ENCODE measurements at places on chromosomes 7 and 10. TPM values are rescaled to one million over a fixed set of nuclear protein-coding genes. Genes with fewer than 3 reads are reported as not detected.

Gene H2AZ2
- total RNA-seq = 115 TPM

DNA sequence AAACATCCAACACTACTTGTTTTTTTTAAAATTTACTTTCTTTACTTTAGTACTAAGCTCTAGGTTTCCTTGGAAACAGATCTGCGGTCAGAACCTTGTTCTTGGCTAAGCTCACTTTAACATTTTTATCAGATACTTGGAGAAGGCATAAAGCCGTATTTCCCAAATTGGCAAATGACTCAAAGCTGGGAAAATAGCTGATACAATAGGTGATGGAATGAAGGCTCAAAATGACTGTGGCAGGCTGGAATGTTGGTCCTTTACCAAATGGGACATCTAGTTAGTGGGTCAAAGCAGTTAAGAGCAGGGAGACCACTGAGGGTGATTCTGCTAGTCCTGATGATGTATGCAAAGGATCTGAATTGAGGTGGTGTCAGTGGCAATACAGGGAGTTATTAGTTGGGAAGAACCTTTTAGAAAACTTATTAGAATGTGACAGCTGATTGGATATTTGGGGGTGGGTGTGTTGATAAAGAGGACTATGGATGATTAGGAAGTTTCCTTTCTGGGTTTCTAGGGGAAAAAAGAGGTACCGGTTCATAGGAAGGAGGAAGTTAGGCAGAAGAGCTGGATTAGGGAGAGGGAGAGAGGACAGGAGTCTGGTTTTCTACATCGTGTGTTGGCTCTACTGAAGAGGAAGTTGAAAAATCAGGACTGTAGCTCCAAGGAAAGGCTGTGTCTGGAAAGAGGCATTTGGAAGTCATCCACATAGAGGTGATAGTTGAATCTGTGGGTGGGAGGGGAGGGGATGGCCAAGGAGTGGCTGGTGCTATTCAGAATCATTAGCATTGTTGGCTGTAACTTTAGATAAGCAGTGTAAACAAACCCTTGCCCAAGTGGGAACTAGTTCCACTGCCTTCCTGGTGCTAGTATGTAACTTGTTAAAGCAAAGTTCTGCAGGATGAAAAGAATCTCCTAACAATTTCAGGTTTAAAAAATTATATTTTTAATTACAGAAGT lies 13.1 kb downstream of the PLCE1 start:
- H3K36me3 ChIP-seq = no peaks in the 10 kb centered on the region
- DNase-seq = no peak
- no peaks in the 10 kb centered on the region for H3K4me1 ChIP-seq
- H3K4me3 ChIP-seq = no peak overlapping the region

GRCh38 chr7:106134241-106134640 lies 22.1 kb upstream of the SYPL1 start:
- H3K4me1 ChIP-seq = no peaks in the 10 kb centered on the region
- no peak for DNase-seq
- H3K36me3 ChIP-seq = no peaks in the 10 kb centered on the region
- H3K27ac ChIP-seq = no peak overlapping the region

GRCh38 chr7:51929818-51930217 lies 613.2 kb upstream of the COBL start:
- H3K36me3 ChIP-seq = no peaks in the 10 kb centered on the region
- no peak for DNase-seq
- no peaks in the 10 kb centered on the region for H3K27me3 ChIP-seq
- no peaks in the 10 kb centered on the region for H3K4me1 ChIP-seq
- no peak overlapping the region for H3K27ac ChIP-seq

DNA sequence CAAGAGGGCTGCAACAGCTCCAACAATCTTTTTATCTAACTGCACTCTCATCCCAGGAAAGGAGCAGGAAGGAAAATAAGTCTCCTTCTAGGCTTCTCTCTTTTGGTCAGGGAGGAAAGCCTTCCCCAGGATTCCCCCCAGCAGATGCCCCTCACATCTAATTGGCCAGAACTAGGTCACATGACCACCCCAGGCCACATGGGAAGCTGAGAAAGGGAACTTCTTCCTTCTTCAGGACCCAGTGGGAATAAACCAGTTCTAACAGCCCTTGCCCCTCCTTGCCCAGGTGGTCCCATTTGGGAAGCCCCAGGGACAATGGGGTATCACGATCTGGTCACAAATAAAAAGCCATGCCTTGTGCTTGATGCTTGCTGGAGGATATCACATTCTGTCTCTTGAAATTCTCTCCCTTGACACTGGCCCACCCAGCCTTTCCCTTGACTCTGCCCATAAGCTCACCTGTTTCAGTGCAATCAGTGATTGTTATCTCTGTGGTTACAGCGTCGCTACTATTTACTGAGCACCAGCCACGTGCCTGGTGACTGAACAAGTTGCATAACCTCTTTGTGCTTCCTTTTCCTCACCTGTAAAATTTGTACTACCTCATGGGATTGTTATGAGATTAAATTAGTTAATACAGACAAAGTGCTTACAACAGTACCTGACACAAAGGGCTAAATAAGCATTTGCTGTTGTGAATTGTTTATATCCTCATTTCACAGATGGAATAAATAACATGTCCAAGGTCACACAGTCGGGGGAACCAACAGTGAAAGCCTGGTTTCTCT lies 9.0 kb upstream of the TACR2 start:
- no peaks in the 10 kb centered on the region for H3K4me1 ChIP-seq
- DNase-seq = peak; percentile 39
- no peak overlapping the region for H3K27ac ChIP-seq
- no peaks in the 10 kb centered on the region for H3K36me3 ChIP-seq
- no peak overlapping the region for H3K4me3 ChIP-seq
- H3K27me3 ChIP-seq = no peaks in the 10 kb centered on the region

Data from breast epithelium (tissue), 4 donors.